Forelimb muscle (tissue), 1 donor: ENCODE measurements at places on chromosomes 16 and 17. TPM values are rescaled to one million over a fixed set of nuclear protein-coding genes. Genes with fewer than 3 reads are reported as not detected.

DNA sequence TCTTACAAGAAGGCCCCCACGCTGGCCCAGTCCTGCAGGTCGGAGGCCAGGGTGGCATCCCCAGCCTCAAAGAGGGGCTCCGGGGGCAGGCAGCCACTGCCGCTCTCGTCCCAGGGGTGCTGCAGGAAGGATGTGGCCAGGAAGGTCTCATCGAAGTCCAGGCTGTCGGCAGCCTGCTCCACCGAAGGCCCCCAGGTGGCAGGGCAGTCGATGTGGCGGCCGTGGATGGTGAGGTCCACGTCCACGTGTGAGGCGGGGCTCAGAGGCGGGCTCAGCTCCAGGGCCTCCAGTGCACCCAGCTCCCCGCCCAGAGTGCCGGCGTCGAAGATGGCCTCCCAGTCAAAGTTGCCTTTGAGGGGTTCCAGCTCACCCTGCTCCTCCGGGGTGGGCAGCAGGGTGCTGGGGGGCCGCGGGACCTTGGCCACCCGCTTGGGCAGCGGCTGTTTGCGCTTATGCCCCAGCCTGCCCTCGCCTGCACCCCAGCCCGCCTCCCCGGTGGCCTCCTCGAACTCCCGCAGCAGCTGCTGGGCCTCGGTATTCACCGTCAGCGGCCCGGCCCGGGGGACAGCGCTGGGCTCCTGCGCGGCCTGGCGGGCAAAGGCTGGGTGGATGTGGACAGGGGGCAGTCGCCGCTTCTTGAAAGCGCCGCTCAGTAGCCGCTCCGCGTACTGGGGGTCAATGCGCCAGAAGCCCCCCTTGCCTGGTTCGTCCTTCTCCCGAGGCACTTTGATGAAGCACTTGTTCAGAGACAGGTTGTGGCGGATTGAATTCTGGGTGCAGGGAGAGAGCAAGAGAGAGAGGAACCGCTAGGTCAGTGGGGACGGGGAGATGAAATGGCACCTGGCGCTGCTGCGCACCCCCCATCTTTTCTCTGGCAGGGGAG, 3.5 kb downstream of the FOXJ1 start:
- no peak for DNase-seq

Gene UTS2R
- 5.8 TPM for polyA plus RNA-seq

- DNase-seq = no peak
These were observed 314.3 kb downstream of the MAP2K6 start for GRCh38 chr17:69728816-69729215.

- DNase-seq = no peak
These were observed 2.7 kb downstream of the KRT36 start for GRCh38 chr17:41486809-41487530.

DNA sequence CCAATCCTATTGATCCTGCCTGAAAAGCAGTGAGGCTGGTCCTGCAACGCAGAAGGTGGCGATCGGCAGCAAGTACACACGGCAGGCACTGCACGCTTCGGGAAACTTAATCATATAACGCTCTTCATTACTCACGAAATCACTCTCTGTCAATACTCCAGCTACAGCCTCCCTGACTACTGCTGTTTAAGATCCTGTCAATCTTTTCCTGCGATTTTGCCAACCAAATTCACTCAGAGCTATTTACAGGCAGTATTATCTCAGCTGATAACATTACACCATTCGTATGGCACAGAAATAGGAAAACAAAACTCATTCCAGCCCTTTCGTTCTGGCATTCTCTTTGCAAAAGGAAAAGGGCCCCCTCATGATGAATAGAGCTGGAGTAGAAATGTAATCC, 262.4 kb upstream of the CDH8 start:
- no peak for DNase-seq

Gene MILR1
- 7.0 TPM for polyA plus RNA-seq

- DNase-seq = no peak
These were observed 24.4 kb downstream of the PRMT7 start for GRCh38 chr16:68335175-68335574.

Gene MYOCD
- polyA plus RNA-seq = 0.70 TPM

- DNase-seq = no peak
These were observed 1.3 kb downstream of the GSPT1 start for GRCh38 chr16:11914210-11915113.

GRCh38 chr16:24852281-24852721, 6.5 kb downstream of the SLC5A11 start:
- DNase-seq = no peak

- no peak for DNase-seq
These were observed 32.5 kb upstream of the TNRC6C start for GRCh38 chr17:77925831-77926543.

DNA sequence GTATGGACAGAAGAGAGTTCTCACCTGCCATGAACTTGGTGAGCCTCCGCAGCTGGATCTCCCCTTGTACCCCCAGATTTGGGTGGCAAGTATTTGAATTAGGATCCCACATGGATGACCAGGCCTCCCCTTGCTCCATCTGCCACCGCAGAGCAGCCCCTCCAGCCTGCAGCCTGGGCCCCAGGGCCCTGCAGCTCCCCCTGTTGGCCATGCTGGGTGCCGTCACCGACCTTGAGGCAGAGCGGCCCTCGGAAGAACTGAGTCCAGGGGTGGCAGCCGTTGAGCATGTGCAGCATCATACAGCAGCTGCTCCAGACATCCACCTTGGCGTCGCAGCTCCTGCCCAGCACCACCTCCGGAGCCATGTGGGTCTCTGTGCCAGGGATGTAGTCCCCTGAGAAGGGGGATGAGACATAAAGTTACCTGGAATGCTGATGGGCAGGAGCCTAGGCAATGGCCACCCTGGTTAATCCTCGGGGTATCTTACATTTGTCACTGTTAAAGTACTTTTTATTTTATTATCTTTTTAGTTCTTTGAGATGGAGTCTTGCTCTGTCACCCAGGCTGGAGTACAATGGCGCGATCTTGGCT, 9.0 kb upstream of the SPATA32 start:
- no peak for DNase-seq

DNA sequence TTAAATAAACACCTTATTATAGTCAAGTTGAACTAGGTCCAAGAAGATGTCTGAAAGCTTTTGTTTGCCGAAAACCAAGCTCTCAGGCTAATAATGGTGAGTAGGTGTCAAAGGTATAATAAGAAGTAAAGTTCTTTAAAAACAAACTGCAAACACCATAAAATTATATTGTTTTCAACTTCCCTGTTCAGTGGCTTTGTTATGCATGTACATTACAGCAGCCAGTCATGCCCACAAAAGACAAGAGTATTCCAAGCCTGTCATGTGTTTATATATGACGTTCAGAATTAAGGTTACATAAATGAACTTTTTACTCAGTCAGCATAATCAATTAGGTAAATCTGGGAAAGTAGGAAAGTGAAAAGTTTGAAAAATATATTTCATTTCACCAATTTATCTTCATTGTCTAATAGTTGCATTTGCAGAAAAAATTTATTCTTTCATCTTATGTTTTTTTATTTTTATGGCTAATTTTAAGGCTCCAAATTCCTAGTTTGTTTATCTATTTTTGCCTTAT, 928.7 kb upstream of the SOX9 start:
- no peak for DNase-seq

DNA sequence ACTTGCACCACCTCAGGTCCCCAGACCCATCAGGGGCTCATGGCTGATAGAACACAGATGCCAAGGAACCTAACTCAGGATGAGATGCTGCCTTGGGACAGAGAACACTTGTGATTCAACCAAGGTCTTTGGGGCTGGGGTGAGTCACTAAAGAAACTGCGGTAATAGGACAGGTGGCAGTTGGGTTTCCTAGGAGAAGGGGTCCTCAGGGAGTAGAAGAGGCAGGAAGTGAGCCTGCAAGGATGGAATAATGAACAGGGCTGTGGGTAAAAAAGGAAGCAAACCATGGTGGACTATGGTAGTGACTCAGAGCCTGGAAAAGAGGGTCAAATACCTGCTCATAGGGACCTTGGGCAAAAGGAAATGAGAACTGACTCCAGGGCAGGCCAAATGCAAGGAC, 6.5 kb upstream of the PNPO start:
- no peak for DNase-seq

Gene CMTM2
- 0.30 TPM for polyA plus RNA-seq

Gene HEATR9
- 0.10 TPM for polyA plus RNA-seq

Gene SMIM5
- polyA plus RNA-seq = 9.2 TPM

Gene ZG16
- polyA plus RNA-seq = not detected

Gene NEUROD2
- 0.05 TPM for polyA plus RNA-seq

Gene RNF157
- 12.1 TPM for polyA plus RNA-seq

DNA sequence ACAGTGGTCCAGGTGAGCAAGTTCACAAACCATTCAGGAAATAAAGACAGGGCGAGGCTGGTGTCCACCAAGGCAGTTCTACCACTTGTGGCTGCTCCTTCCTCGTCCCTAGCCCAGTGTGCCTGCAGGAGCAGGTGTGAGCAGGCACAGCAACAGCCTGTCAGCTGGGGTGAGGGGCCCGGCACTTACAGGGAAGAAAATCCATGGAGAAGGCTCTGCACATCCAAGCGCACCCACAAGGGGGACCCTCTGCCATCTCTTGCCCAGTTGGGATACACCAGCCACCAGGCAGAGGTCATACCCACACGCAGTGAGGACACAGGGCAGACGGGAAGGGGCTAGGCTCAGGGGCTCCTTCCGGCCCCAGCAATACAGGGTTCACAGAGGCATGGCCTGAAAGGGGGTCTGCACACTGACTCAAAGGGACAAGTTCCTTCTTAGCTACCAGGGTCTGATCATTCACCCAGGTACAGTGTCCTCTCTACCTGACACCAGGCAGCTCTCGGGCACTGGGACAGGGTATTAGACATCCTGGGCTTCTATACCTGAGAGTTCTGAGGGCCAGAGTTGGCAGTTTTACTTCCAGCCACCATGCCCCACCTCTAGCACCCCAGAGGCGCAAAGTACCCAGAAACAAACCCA, 27.0 kb downstream of the CDIP1 start:
- no peak for DNase-seq

DNA sequence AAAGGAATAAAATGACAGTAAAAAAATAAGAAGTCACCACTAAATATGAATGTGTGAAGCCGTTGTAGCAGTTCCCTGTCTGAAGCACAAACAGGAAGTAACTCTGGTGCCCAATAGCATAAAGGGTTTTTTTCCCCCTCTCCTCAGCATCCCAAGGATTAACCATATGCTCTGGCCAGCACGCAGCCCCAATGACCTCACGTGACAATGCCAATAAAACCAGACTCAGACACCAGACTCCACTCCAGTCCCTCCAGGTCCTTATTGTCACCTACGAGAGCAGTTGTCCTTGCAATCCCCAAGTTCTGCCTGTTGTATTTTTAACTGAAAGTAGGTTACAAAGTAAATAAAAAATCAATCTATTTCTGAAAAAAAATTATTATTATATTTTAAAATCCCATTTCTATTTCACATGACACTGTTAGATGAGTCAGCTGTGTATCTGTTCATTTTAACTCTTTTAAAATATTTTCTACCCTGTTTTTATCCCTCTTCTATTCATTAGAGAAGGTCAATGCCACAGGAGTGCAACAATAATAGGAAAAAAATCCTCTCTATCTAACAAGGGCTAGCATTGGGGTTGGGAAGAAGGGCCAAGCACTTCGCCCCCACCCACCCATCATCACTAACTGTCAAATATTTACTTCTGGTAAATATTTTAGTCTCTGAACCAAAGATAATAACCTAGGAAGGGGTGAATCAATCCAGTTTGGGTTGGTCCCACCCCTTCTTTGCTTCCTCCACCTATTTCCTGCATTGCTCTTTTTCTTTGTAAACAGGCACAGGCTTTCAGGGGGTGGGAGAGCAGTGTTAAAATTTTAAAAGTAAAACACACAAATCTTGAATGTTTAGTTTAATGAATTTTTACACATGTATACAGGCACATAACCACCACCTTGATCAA, 6.6 kb downstream of the PRAC1 start:
- DNase-seq = no peak

GRCh38 chr17:46056800-46057304, 57.8 kb downstream of the STH start:
- no peak for DNase-seq

Gene KRT20
- polyA plus RNA-seq = not detected

Gene SLC35G6
- 0.15 TPM for polyA plus RNA-seq

Gene CTRB1
- 0.30 TPM for polyA plus RNA-seq

- no peak for DNase-seq
These were observed 4.0 kb downstream of the CA4 start for GRCh38 chr17:60153606-60154390.

DNA sequence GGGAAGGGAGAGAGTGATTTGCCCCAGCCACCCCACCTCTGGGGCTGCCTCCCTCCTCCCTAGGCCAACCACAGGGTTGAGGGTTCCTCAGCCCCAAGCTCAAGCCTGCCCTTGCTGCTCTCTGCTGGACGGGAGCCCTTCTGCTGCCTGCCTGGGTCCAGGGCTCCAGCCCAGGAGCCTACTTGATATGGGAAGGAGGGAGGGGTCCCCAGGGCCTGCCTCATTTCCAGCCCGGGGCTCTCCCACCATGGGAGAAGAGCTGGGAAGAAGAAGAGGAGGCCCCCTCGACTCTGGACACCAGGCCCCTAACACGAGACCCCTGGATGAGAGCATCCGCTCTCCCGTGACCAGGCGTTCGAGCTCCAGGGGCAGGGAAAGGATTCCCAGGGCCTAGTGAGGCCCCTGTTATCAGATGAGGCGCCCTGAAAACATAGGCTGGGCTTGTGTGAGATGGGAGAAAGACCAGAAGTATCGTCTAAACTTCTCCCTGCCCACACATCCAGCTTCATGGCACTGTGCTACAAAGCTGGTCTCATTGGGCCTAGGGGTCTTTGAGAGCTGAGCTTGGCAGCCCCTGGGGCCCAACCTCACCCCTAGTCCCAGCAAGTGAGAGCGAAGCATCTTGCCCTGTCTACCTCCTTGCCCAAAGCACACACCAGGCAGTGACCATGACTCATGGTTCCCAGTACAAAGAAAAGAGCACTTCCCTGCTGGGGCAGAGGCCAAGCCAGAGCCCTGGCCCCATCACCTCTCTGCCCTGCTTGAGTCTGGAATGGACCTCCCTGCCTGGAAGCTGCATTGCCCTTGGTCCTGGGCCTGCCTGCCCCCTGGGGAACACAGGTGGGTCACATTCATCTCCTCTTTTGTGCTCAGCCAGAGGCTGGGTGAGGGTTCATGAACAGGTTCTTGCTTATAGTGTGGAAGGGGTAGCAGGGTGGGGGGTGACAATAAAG, 987 bp downstream of the SLC16A5 start:
- DNase-seq = no peak
